ENCODE measurements at places on chromosomes 2 and 18. TPM values are rescaled to one million over a fixed set of nuclear protein-coding genes. Genes with fewer than 3 reads are reported as not detected.

- H3K27me3 ChIP-seq, result no peaks in the 10 kb centered on the region
- no peaks in the 10 kb centered on the region for H3K36me3 ChIP-seq
- no peak overlapping the region for H3K4me3 ChIP-seq
These were observed 158.5 kb upstream of the PID1 start for GRCh38 chr2:229429589-229429988.

- no peaks in the 10 kb centered on the region for H3K27me3 ChIP-seq
- H3K27ac ChIP-seq, result no peak overlapping the region
- H3K4me3 ChIP-seq, result no peak overlapping the region
- no peaks in the 10 kb centered on the region for H3K4me1 ChIP-seq
These were observed 913.4 kb downstream of the CBLN2 start for GRCh38 chr18:71630696-71631095.

SERPINB3 gene
- total RNA-seq, result not detected

ST8SIA3 gene
- not detected for total RNA-seq

- no peak for DNase-seq
- H3K4me3 ChIP-seq, result no peak overlapping the region
- peaks cover 16% of the 10 kb centered on the region for H3K4me1 ChIP-seq
- no peak overlapping the region for H3K27ac ChIP-seq
- peaks cover 3% of the 10 kb centered on the region for H3K36me3 ChIP-seq
These were observed 54.6 kb downstream of the MERTK start for GRCh38 chr2:111952871-111953452.

DNA sequence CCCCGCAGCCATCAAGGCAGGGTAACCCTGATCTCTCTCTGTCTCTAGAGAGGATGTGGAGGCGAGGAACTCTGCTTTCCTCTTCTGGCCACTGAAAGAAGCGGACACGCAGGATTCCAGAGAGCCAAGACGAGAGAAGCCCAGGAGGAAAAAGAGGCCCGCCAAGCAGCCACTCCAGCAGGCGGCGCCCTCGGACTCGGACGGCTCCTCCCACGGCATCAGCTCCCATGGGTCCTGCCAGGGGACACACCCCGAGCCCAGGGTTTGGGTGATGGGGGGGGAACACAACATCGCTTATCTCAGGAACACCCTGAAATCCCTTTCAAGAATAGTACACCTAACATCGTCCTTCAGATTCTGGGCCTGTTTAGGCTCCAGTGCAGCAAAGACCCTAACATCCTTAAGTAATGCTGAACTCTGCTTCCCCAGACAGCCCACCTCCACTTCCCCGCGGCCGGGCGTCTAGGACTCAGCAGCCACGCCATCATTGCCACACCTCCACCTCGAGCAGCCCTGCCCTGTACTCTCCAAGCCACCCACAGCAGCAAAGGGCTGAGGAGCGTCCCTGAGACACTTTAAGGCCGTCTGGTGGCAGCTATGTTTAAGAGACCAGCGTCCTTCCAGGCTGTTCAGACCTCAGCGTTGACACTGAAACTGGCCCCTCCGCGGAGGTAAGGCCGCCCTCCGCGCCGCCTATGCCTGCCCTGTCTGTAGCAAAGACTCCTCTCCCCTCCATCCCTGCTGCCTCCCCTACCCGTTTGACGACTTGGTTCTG is 34.3 kb upstream of the CNGA3 start:
- no peaks in the 10 kb centered on the region for H3K27me3 ChIP-seq
- H3K4me1 ChIP-seq, result no peaks in the 10 kb centered on the region
- no peak for DNase-seq
- no peak overlapping the region for H3K4me3 ChIP-seq
- no peak overlapping the region for H3K27ac ChIP-seq
- no peaks in the 10 kb centered on the region for H3K36me3 ChIP-seq

DNA sequence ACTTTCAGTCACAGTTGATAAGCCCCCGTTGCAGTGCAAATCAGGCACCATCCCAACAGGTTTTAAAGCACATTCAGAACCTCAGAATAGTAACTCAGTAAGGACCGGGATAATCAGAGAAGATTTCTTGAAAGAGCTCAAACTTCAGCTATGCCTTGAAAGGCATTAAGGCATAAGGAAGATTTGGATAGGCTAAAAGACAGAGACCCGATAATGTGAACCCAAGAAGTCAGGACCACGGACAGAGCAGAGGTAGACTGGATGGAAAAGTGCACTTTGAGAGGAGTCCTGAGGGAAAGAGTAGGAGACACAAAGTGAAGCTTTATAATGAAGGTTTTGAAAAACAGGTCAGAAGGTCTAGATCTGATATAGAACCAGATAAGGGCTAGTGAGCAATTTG is 36.9 kb upstream of the KLF7 start:
- H3K27me3 ChIP-seq, result no peaks in the 10 kb centered on the region
- H3K4me1 ChIP-seq, result no peaks in the 10 kb centered on the region
- no peak overlapping the region for H3K4me3 ChIP-seq
- H3K27ac ChIP-seq, result no peak overlapping the region
- no peak for DNase-seq

Data from thyroid gland (tissue), 4 donors.